Left lobe of liver (tissue), 2 donors: ENCODE measurements at places on chromosomes 3 and 15. TPM values are rescaled to one million over a fixed set of nuclear protein-coding genes. Genes with fewer than 3 reads are reported as not detected.

- DNase-seq, result no peak
Observed at GRCh38 chr3:35291471-35292236, 347.7 kb upstream of the ARPP21 start.

DNA sequence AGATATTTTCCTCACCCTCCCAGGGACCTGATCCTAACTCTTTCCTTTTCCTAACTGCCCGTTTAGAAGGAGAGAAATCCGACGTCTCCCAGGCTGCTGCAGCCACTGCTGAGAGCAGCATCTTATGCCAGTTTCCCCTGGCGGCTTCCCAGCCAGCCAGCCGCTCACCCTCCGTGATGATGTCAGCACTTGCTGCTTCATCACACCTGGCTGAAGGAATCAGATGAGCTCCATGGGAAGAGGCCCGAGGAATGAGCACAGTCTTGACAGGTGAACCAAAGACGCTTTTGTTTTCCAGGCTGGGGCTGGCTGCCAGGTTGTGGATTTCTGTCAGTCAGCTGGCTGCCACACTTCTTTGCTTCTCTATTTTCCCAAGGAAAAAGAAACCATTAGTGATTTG is 445.1 kb upstream of the RBMS3 start:
- DNase-seq, result no peak

GRCh38 chr3:188046561-188047211 is 107.3 kb upstream of the LPP start:
- DNase-seq, result no peak

GRCh38 chr15:32838820-32839219 is 121.0 kb downstream of the GREM1 start:
- no peak for DNase-seq

The STAC gene
- total RNA-seq, result 0.65 TPM

The GOLGA6B gene
- total RNA-seq, result 1.4 TPM

The MANF gene
- 80.9 TPM for total RNA-seq
